T-cell (primary cell): ENCODE measurements at places on chromosomes 7 and 10.
A peak's percentile ranks its signal among the peaks of the same experiment; 100 is the strongest.

DNA sequence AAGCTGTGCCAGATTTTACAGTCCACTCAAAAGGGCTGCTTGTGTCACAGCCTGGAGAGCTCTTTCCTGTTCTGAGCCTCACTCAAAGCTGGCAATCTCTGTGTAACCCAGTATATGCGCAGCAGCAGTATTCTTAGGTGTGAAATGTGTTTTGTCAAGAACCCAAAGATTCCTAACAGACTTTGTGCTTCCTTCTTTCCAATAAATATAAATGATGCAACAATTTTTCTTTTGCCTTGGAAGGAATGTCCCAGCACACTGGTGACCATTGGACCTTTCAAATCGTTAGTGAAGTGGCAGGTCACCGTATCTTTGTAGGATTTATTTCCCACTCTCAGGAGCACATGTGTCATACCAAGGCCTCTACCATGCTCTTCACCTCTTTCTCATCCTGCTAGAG lies 5.6 kb upstream of the ZC3HAV1 start:
- H3K36me3 ChIP-seq, result no peaks in the 10 kb centered on the region
- H3K27ac ChIP-seq, result no peak overlapping the region
- no peak overlapping the region for H3K4me3 ChIP-seq
- peaks cover 10% of the 10 kb centered on the region for H3K4me1 ChIP-seq
- DNase-seq, result no peak
- H3K27me3 ChIP-seq, result no peaks in the 10 kb centered on the region

DNA sequence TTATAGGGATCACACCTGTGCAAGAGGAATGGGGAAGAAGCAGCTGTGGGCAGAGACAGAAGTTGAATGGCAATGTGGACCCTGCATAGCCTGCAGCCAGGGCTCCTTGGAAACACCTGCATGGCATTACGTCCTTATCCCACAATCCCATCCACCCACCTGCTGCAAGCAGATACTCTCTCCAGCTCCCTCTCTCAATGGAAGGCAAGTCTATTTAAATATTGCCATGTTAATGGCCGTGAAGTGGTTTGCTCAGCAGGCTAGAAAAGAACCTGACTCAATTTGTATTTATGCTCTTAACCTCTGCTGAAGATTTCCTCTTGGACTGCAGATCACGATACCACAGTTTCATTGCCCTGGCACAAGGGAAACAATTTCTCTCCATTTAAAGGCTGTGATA lies 417.0 kb downstream of the TYW1 start:
- no peak overlapping the region for H3K4me3 ChIP-seq
- H3K4me1 ChIP-seq, result no peaks in the 10 kb centered on the region
- H3K27me3 ChIP-seq, result peaks cover 18% of the 10 kb centered on the region
- no peaks in the 10 kb centered on the region for H3K36me3 ChIP-seq
- DNase-seq, result no peak
- H3K27ac ChIP-seq, result no peak overlapping the region

DNA sequence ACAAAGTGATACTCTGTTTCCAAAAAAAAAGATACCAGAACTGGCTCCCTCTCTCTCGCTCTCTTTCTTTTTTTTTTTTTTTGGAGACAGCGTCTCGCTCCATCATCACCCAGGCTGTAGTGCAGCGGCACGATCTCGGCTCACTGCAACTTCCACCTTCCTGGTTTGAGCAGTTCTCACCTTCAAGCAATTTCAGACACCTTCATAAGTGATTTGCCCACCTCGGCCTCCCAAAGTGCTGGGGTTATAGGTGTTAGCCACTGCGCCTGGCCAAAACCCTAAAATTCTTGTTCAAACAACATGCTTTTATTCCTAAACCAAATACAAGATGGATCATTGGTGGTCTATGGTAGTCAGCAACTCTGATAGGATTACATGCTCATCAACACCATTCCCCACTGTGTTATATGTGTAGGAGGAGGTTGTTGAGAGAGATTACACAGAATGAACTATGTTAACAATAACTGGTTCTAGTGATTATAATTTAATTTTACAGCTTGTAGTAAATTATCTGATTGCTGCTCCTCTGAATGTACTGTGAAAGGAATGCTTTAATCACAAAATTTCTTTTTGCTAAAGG lies 15.5 kb downstream of the ACBD5 start:
- no peak overlapping the region for H3K4me3 ChIP-seq
- peaks cover 48% of the 10 kb centered on the region for H3K36me3 ChIP-seq
- H3K4me1 ChIP-seq, result peaks cover 27% of the 10 kb centered on the region
- H3K27ac ChIP-seq, result peak overlapping the region; percentile 47

- DNase-seq, result no peak
- no peak overlapping the region for H3K4me3 ChIP-seq
- H3K27ac ChIP-seq, result no peak overlapping the region
- H3K36me3 ChIP-seq, result no peaks in the 10 kb centered on the region
- no peaks in the 10 kb centered on the region for H3K27me3 ChIP-seq
Observed at GRCh38 chr7:87316097-87316700, 29.3 kb upstream of the CROT start.

- no peak overlapping the region for H3K4me3 ChIP-seq
- H3K4me1 ChIP-seq, result no peaks in the 10 kb centered on the region
- DNase-seq, result no peak
- no peaks in the 10 kb centered on the region for H3K27me3 ChIP-seq
Observed at GRCh38 chr7:26655781-26656180, 208.6 kb downstream of the SKAP2 start.
